ENCODE measurements at places on chromosomes 3 and 15. TPM values are rescaled to one million over a fixed set of nuclear protein-coding genes. Genes with fewer than 3 reads are reported as not detected.

The ACAN gene
- total RNA-seq = 0.05 TPM

The ECE2 gene
- 1.6 TPM for total RNA-seq

The OSTN gene
- total RNA-seq = 3.8 TPM

The CAND2 gene
- 8.8 TPM for total RNA-seq

Measured in glutamatergic neuron (in vitro differentiated cells).